ENCODE measurements at places on chromosomes 13 and 19.
A peak's percentile ranks its signal among the peaks of the same experiment; 100 is the strongest.

DNA sequence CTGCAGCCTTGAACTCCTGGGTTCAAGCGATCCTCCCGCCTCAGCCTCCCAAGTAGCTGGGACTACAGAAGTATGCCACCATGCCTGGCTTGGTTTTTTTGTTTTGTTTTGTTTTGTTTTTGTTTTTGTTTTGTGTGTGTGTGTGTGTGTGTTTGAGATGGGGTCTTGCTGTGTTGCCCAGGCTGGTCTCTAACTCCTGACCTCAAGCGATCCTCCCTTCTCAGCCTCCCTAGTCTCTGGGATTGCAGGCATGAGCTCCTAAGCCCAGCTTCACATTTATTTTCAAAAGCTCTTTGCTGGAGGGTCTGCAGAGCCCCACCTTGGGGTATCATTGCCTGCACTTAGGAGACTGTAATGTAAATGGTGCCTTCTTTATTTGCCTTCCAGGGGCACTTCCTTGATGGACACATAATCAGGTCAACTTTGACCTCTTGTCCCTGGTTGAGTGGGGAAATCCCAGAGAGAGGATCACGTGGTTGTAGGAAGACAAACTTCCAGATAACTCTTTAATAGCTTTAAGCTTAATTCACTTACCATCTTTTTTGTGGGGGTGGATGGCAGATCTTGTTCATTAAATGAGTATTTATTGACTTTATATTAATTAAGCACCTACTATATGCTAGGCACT, 72.9 kb upstream of the NPAS1 start:
- DNase-seq: no peak

GRCh38 chr13:103067751-103068555, 1.7 kb upstream of the SLC10A2 start:
- DNase-seq: no peak

DNA sequence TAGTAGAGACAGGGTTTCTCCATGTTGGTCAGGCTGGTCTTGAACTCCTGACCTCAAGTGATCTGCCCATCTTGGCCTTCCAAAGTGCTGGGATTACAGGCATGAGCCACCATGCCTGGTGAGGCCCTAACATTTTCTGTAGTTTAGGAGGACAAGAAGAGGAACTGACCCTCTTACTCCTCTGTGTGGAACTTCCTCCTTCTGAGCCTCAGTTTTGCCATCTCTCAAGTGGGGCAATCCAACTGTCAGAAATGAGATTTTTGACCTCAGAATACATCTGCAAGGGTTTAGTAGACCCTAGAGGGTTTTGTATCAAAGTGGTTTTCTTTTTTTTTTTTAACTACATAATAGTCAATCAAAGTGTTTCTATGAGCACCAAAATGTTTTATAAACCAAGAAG, 2.4 kb downstream of the DKKL1 start:
- DNase-seq: no peak

DNA sequence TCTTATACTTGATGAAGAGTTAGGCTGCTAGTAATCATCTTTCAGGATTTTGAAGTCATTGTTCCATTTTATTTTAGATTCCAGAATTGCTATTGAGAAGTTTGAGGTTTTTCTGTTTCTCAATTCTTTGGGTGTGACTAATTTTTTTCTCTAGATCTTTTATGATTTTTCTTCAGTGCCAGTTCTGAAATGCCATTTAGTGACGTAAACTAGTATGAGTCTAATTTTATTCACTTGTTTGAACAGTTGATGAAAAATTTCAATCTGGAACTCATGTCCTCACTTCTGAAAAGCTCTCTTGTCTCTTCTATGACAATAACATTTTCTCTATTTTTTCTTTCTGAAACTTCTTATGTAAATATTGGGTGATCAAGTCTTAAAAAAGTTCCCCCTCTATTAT, 188.5 kb upstream of the HTR2A start:
- no peak for DNase-seq

DNA sequence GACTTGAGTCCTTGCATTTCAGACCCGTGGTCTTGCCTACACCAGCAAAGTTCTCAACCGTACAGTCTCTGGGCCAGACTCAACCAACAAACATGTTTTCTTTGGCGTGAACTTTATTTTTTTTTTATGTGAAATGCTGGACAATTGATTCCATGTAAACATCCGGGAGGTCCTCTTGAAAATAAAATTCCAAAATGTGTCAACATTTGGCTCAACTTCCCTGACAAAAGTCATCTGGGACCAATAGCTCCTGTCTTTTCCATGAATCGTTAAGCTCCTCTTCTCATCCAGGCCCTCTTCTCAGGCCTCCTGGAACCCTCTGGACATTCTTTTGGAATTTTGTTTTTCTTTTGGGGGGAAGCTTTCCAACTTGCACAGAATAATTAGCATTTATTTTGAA, 2.7 kb downstream of the ALDH16A1 start:
- DNase-seq: no peak

- DNase-seq: no peak
Measured at GRCh38 chr19:22620401-22620800, 13.7 kb upstream of the ZNF492 start.

DNA sequence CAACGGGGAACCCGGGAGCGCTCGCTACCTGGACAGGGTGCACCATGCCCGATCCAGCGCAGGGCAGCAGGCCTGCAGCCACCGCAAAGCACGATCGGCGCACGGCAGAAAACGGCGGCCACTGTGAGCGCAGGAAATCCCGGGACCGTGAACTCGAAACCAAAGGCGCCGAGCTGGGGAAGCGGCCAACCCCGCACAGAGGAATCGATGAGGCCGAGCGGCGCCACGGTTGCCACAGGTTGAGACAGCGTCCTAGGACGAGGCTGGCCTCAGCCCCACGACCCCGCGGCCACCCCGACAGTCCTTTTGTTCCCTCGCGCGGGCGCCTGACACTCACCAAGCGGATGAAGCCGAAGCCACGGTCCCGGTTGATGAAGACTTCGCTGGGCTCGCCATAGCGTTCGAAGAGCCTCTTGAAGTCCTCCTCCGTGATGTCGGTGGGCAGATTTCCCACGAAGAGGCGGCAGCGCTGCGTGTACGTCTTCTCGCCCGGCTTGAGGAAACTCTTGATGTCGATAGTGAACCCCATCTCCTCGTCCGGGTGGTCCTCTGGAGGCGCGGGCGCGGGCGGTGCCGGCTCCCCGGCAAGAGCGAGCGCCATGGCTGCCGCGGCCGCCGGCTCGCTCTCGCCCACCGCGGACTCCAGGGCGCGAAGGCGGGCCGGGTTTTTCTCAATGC, 557 bp downstream of the PSPC1 start:
- peak; percentile 61 for DNase-seq

DNA sequence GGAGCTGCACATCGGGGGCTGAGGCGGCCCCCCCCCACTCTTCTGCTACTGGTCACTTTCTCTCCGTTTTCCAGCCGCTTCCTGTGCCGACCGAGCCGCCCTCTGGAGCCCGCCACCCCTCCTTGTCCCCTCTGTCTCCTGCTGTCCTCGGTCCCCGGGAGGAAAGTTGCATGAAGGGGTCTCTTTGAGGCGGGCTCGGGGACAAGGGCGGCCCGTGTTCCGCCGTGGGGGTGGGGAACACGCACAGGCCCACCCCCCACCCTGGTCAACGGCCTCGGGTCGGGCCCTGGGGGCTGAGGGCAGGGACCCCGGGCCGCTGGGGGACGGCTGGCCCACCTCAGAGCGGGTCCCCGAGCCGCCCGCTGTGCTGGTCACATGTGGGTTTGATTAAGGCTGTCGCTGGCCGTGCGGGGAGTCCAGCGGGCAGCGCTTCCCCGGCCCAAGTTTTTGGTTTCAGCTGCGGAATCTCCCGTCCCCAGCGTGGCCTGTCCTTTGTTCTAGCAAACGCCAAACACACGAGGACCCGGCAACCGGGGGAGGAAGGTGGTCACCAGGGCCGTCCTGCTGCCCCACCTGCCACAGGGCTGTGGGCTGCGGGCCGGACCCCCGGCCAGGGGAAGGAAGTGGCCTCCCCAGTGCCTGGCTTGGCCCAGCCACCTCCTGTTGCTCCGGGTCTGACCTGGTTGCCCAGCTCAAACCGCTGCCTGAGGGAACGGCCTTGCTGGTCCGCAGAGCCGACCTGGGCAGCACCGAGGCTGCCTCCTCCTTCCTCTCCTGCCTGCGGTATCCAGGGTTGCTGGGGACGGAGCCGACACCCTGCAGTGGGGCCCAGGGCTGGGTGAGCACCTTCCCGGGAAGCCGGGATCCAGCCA, 1.9 kb downstream of the EFNA2 start:
- DNase-seq: no peak

DNA sequence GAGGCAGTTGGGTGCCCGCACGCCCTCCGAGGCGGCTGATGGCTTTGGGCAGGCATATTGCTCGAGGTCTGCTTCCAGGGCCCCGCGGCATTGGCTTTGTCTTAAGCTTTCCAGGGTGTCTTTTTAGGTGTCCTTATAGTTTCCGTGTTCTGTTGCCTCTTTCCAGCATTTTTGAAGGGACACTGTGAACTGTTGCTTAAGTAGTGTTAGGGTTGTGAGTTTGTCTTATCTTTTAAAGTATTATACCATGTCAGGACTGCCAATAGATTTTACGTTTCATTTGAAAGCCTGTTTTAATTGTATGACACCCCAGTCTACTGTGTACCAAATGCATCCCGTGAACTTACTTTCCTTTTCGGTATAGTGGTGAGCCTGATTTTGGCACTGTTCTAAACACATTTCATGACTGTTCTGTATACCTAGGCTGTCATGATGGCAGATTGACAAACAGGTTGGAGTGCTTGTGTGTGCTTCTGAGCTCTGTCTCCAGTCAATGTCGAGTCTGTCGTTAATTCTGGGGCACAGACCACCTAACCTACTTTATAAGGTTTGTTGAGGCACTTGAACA, 656 bp downstream of the PCCA start:
- DNase-seq: no peak

GRCh38 chr13:114167426-114167825, 11.6 kb upstream of the CFAP97D2 start:
- no peak for DNase-seq

- DNase-seq: no peak
Measured at GRCh38 chr13:45847554-45848224, 3.9 kb downstream of the SIAH3 start.

DNA sequence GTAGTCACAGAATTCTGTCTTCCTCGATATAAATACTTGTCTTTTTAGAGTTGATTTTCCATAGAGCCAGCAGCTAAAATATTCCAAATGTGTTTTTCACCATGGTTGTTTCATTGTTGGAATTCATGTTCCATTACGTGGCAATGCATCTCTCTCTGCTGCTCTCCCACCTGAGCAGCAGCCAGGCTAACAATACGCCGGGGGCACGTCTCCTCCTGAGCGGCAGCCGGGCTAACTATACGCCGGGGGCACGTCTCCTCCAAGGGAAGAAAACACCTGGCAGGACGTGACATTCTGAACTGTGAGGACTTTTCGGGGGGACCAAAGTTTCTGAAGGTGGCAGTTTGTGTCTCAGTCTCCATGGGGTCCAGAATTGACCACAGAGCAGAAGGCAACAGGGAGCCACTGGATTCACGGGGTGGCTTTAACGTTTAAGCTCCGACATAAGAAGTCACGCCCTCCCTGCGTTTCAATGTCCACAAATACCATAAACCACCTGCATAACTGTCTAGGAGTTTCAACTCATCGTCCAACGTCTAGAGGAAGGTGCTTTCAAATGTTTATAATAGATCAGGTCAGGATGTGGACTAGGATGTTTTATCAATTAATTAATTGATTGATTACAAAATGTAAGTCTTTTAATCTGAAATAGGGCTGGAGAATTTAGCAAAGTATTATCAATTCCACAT, 15.1 kb downstream of the PLPP2 start:
- DNase-seq: no peak

DNA sequence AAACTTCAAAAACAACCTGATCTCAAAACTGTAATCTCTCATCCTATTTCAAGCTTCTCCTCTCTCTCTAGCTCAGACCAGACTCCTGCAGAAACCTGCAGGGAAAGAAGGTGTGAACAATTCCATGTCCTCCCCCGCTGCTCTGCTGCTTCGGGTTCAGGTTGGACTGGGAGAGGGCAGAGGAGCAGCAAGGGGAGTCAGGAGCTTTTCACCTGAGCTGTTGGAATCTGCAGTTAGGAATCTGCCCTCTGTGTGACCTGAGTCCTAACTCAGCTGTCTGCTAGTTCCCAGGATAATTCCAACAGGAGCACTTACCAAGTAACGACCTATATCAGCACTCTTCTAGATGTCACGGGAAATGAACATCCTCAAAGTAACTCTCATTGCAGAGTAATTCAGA, 118.3 kb downstream of the DNAJC15 start:
- DNase-seq: no peak

- no peak for DNase-seq
Measured at GRCh38 chr13:75830842-75831241, 194.7 kb downstream of the LMO7 start.
